ENCODE measurements at places on chromosomes 1 and 21.

GRCh38 chr1:74548961-74549750 lies 36.7 kb upstream of the LRRC53 start:
- no peak for DNase-seq

DNA sequence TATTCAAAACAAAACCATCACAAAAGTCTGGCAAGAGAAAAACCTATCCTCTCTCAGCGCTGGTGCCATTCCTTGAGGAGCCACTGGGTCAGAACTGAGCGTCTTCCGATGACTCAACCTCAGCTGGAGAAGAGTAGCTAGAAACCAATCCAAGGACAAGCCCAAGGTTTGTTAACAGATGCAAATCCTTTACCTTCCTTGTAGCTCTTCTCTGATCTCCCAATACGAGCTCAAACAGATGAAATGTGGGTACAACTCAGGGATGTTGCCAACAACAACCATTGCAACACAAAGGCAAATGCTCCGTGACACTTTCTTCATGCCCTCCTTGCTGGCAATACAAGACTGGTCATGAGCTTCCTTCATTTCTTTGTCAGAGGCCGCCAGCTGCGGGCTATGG lies 337.1 kb downstream of the SIPA1L2 start:
- no peak for DNase-seq

GRCh38 chr1:181073638-181074037 lies 14.9 kb upstream of the IER5 start:
- DNase-seq: no peak

GRCh38 chr1:75203415-75204277 lies 69.5 kb downstream of the LHX8 start:
- DNase-seq: peak; percentile 75

GRCh38 chr1:60762911-60763310 lies 319.4 kb upstream of the NFIA start:
- no peak for DNase-seq

DNA sequence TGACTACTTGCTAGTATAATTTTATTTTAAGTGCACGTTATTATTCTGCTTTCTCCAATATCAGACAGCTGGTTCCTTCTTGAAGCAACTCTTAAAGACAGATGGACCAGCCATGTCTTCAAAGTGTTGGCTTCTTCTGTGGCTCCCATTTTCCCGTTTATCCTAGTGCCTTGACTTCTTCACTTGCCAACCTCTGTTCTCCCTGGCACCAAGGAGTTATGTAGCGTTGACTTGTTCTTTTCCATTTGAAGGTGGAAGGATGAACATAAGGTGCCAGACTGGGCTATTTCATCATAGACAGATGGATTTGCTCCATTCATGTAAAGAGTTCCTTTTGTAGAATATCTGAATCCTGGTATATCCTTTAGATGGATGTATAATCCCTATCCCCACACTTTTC lies 260.6 kb downstream of the DISC1 start:
- DNase-seq: no peak

- DNase-seq: no peak
Measured at GRCh38 chr1:74522148-74522547, 9.7 kb upstream of the LRRC53 start.

DNA sequence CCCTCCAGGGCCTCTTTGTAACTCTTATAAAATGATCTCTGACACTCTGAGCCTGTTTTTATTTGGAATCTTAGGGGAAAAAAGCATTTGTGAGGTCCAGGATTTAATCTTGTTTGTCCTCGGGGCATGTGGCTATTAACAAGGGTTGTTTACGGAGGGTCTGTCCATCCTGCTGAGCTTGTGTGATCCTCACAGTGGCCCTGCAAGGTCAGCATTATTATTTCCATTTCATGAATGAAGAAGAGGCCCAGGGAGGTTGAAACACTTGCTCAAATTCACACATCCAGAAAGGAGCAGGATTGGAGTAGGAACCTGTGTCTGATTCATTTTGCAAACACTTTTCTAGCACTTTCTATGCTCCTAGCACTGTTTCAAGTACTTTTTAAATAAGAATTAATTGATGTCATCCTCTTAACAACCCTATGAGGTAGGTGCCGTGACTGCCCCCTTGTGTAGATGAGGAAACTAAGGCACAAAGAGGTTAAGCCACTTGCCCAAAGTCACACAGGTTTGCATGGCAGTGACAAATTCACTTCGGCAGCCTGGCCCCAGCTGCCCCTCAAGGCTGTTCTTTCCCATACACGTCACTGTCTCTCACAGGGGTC lies 178.9 kb downstream of the MIS18A start:
- DNase-seq: no peak

GRCh38 chr21:35354078-35354477 lies 305.0 kb upstream of the RUNX1 start:
- no peak for DNase-seq

GRCh38 chr1:223219846-223220610 lies 77.0 kb upstream of the TLR5 start:
- no peak for DNase-seq

DNA sequence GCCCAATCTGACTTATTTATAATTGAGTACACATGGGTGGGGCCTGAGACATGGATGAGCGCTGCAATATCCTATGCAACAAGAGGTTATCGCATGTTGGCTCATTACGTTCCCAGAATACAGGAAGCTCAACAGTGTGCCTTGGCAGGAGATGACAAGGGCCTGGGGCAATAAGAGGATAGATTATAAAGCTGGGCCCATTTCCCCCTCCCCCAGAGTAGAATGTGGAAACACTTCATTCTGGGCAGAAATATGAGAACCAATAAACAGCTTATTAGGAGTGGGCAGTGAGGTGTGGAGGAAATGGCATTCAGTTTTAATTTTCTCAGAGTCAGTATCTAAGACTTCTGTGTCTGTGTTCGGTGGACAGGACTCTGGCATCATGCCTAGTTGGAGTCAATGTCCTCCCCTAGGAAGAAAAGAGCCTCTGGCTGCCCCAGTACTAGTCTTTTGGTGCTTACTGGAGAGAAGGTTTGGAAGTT lies 92.8 kb downstream of the PIK3R3 start:
- DNase-seq: peak; percentile 42

DNA sequence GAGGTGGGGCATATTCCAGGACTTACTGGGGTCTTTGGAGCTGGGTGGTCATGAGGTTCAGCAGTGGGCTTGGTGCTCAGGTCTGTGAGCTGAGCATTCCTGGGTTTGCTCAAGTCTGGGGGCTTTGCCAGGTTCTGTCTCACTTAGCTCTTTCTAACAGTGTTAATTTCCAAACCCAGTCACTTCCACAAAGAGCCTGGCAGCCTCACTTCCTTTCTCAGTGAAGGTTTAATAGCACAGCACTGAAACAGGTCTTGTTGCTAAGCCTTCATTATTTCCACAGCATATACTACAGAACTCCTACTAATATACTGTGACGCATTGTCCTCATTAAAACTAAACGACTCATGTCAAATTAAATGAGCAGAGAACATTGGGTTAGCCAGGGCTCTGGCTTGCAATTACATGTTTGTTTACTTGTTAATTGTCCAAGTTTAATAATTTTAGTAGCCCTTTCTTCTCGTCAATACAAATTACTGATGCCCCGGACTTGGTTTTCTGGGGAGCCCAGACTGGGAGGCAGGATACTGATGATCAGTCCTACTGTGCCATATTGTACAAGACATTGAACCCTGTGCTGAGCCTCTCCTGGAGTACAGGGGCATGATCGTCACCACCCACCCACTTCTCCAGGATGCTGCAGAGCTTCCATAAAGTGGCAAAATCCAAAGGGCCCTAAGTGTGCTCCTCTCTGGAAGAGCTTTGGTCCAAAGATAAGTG lies 170.7 kb downstream of the IER5 start:
- DNase-seq: no peak

DNA sequence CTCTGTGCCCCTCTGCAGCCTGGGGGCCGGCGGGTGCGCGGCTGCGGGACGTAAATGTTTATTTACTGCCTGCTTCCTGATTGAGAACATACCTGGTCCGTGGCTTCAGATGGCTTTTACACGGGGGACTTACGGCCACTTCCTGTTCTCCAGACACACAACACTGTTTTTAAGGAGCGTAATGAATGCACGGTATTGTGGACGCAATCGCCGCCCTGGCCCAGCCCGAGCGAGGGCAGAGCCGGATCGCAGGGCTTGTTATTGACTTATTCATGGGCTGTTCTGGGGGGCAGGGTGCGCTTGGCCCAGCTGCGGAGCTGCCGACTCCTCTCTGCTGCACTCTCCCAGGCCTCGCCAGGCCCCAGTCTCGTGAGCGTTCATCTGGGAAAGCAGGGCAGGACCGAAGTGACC lies 52.8 kb upstream of the ACTRT2 start:
- DNase-seq: no peak

GRCh38 chr1:177442584-177442983 lies 271.8 kb downstream of the BRINP2 start:
- no peak for DNase-seq

- DNase-seq: no peak
Measured at GRCh38 chr1:5331101-5331500, 661.1 kb downstream of the NPHP4 start.

- DNase-seq: no peak
Measured at GRCh38 chr1:25650289-25650576, 33.6 kb downstream of the MAN1C1 start.

DNA sequence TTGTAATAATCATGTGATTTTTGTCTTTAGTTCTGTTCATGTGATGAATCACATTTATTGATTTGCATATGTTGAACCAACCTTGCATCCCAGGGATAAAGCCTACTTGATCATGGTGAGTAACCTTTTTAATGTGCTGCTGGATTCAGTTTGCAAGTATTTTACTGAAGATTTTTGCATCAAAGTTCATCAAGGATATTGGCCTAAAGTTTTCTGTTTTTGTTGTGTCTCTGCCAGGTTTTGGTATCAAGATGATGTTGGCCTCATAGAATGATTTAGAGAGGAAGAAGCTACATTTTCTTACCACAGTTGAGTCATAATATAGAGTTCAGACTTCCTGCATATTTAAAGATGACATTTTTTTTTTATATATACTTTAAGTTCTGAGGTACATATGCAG lies 455.9 kb downstream of the PLPP3 start:
- DNase-seq: no peak

DNA sequence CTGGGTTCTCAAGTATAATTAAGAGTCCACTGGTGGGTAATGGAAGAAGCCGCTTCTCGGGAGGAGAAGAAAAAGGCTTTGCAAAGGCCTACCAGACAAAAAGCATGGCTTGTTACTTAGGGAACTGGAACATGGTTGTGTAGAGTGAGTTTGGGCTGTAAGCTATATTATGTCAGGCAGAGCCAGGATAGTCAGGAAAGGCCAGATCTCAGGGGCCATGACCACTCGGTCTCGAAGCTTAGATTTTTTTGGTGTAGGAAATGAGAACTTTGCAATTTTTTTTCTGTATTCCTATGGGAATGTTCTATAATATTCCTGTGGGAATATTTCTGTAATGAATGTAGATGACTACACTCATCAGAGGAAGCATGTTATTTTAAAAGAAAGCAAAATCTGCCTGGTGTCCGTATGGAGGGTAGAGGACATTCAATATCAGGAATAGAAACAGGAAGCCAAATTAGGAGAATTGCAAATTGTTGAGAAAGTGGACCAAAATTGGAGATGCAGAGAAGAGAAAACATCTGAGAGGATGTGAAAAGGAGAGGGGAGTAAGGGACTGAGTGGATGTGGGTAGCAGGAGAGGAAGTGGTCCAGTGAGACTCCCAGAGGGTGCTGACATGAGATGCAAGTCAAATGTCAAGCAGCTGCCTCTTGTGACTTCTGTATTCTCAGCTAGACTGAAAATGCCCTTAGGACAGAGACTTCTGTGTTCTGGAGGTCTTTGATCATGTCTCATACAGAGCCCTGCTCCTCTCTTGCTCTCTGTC lies 45.2 kb upstream of the HAO2 start:
- no peak for DNase-seq

- DNase-seq: no peak
Measured at GRCh38 chr1:225137976-225138375, 208.5 kb downstream of the DNAH14 start.

DNA sequence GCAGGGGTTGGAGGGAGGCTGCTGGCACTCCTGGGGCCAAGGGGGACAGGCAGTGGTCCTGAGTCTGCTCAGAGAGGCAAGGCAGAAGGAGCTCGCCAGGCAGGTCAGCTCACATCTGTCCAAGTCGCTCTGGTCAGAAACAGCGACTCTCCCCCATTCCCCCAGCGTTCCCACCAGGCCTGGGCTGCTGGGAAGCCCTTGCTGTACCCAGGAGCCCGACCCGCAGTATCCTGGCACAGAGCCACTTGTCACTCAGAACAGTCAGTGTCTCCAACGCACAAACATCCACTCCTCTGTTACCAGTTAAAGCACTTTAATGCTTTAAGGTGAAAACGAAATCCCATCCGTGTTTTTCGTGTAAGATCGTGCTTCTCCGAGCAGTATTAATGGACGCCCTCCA lies 16.6 kb upstream of the CCDC27 start:
- DNase-seq: no peak

DNA sequence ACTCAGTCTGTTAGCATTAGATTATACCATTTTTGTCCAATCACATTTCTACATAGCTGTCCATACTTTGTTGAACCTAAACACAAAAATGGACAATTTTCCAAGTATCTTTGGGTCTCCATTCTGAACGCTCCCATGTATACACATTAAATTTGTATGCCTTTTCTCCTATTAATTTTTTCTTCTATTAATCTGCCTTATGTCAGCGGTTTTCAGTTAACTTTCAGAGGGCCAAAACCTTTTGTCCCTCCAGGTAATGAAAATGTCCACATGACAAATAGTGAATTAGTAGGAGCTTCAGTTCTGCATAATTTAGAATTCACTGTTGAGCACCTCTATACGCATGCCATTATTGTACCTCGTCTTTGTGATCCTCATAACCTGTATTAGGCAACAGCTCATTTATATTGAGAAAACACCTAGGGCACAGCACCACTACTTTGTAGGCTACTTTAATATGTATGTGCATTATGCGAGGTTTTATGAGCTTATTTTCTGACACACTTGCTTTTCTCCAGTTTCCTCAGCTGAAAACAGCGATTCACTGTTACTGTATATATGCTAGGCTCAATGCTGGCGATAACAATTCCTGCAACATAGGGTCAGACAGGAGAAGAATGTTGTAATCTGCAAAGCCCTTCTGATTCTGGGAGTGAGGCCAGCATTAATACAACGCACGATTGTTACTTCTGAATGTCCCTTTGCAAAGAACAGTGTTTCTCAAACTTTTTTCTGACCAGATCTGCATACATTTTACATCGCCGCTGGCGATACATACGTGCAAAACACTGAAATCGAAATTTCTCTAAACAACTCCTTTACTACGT lies 1.1 kb upstream of the ABCD3 start:
- DNase-seq: peak; percentile 40

DNA sequence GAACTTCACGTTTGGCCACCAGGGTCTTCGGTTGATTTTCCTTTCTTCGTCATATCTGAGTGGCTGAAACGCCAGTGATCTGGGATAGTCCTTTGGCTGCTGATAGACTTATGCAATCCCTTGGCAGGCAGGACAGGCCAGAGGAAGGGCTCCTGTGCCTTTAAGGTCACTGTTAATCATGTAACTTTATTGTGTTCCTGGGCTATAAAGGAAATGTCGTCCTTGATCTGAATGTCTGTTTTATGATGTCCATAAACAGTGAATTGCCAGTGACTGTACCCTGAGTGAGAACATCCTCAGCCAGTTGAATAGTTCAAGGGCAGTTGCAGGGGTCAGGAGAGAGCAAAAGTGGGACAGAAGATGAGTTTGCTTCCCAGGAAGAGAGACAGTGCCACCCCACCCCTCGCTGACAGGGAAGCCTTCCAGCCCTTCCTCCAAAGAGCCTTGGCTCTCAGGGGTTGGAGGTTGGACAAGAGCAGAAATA lies 68.0 kb downstream of the PDE9A start:
- no peak for DNase-seq

- peak; percentile 59 for DNase-seq
Measured at GRCh38 chr1:21368515-21369289, 71.2 kb upstream of the NBPF3 start.

GRCh38 chr21:18960306-18960705 lies 556.7 kb upstream of the TMPRSS15 start:
- DNase-seq: no peak

- no peak for DNase-seq
Measured at GRCh38 chr1:208851366-208851765, 607.2 kb upstream of the PLXNA2 start.

Measured in AG09319 (cell line).